ENCODE measurements at places on chromosomes 6 and 20. TPM values are rescaled to one million over a fixed set of nuclear protein-coding genes. Genes with fewer than 3 reads are reported as not detected.

KCNK15 gene
- 0.13 TPM for total RNA-seq

TBX18 gene
- 13.4 TPM for total RNA-seq

TRIM40 gene
- total RNA-seq, result not detected

CNKSR3 gene
- 6.7 TPM for total RNA-seq

FOXQ1 gene
- not detected for total RNA-seq

WFDC8 gene
- not detected for total RNA-seq

NPEPL1 gene
- total RNA-seq, result 3.2 TPM

DEFB118 gene
- total RNA-seq, result not detected

NT5E gene
- 15.4 TPM for total RNA-seq

SLC22A7 gene
- total RNA-seq, result not detected

CD24 gene
- total RNA-seq, result 1.1 TPM

CLPSL1 gene
- not detected for total RNA-seq

CAGE1 gene
- total RNA-seq, result 0.40 TPM

SCGN gene
- total RNA-seq, result 0.26 TPM

ROMO1 gene
- 273 TPM for total RNA-seq

CLPSL2 gene
- total RNA-seq, result not detected

POU3F2 gene
- total RNA-seq, result 6.3 TPM

TJAP1 gene
- 12.4 TPM for total RNA-seq

TPD52L1 gene
- 54.5 TPM for total RNA-seq

Data from SK-MEL-5 (cell line).